ENCODE measurements at places on chromosomes 7 and 10.

DNA sequence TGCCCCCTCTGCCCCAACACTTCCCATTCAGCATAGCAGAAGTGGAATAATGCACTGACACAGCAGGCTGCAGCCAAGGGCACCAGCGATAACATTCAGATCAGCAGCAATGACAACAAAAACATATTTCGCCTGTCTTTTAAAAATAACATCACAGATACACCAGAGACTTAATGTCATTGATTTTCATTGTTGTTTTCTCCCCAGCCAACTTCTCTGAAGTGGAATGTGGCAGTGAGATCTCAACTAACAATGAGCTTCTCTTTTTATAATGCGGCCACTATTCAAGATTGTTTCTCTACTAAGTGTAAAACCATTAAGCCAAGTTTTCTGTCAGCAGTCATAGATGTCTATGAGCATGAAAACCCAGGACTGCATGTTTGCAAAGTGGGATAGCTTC lies 158.2 kb upstream of the TMEM229A start:
- no peak for DNase-seq

DNA sequence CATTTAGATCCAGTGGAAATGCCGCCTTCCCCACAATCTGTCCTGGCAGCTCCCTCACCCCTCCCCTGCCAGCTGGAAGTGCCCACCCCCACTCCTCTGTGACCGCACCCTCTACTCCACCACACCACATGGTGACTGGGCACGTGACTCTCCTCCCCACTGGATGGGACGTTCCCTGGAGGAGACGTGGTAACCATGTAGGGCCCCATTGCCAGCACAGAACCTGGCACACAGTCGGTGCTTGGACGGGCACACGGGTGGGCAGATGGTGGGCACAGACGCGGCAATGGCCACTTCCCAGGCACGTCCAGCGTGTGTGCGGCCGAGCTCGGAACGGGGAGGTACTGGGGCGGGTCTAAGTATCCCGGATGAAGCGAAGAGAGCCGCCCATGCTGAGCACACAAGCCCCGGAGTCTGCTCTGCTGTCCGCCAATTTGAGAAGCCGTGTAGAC lies 245.6 kb downstream of the MAD1L1 start:
- no peak for DNase-seq

DNA sequence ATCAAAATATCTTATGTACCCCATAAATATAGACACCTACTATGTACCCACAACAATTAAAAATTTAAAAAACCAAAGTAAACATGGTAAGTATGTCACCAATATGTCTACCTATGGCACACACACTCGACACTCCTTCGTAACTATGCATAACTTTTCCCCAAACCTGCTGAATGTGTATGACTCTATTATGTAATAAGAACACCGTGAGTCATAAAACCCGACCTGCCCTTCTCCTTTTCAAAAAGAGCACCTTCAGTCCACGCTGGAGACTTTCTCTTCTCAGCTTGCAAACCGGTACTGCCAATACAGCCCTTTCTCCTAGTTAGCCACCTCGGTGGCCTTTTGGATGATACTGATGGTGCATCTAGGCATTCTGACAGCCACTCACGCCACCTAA lies 186.3 kb downstream of the PRPF18 start:
- DNase-seq = peak; percentile 36

DNA sequence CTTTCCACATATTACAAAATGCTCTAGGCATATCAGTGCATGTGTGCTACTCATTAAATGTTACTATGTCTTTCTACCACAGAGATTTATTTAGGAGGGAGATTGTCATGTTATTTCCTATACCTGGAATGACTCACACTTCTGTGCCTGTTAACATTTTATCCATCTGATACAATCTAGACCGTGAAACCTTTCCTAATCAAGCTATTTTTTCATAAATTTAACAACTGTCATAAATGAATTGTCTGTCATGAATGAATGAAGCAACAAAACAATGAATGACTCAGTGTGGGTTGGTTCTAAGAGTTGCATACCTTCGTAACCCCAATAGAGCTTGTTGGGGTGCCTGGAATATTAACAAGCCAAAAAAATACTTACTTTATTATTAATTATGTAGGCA lies 554.3 kb downstream of the GRM8 start:
- DNase-seq = no peak

- no peak for DNase-seq
Measured at GRCh38 chr7:34575006-34575405, 83.0 kb upstream of the NPSR1 start.

GRCh38 chr10:65294329-65294728 lies 1631.5 kb upstream of the LRRTM3 start:
- DNase-seq = no peak

DNA sequence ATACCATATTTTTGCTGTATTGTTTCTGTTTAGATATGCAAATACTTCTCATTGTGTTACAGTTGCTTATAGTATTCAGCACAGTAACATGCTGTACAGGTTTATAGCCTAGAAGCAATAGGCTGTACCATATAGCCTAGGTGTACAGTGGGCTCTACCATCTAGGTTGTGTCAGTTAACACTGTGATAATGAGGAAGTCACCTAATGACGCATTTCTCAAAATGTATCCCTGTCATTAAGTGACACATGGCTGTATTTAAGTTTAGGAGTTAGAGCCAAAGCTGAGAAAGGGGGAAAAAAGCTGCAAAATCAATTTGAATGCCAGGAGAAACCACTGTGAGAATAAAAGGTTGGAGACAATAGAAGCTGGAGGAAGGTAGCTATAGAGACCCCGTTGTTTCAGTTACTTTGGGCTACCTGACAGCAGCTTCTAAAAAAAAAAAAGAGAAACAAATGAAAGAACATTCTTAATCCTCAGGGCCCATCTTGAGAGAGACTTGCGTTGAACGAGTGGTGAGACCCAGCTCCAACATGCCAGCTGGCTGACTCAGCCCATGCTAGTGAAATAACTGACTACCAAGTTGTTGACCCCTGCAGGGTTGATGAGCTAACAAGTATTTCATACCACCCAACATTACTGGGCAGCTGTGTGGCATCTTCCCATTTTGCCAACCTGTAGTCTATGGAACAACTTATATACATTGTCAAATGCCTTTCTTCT lies 8.7 kb downstream of the STARD3NL start:
- DNase-seq = no peak
